BJ (cell line): ENCODE measurements at places on chromosomes 5 and 9. TPM values are rescaled to one million over a fixed set of nuclear protein-coding genes. Genes with fewer than 3 reads are reported as not detected.
A peak's percentile ranks its signal among the peaks of the same experiment; 100 is the strongest.

DNA sequence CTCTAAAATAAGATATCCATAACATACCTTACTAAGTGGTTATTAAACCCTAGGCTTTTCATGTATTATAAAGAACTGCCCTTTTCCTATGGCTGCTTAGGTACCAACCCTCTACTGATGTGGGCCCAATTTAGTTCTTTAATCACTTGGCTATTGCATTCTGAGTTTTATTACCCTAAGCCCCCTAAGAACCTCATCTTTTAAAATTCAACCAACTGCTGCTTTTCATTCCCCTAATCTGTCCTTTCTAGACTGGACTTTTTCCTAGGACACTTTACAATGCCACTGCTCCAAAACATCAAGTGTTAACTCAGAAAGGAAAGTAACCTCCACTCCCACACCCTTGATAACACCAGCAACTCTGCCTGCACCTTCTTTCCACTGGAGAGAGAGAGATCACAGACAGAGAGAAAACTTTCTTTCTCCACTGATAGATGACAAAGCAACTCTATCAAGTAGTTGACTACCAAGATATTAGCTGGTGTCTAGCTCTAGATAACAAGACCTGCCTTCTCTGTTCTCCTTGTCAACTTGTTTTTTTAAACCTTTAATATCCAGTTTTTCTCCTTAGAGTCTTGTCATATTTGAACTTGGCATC is 27.3 kb downstream of the ELL2 start:
- DNase-seq: no peak

DNA sequence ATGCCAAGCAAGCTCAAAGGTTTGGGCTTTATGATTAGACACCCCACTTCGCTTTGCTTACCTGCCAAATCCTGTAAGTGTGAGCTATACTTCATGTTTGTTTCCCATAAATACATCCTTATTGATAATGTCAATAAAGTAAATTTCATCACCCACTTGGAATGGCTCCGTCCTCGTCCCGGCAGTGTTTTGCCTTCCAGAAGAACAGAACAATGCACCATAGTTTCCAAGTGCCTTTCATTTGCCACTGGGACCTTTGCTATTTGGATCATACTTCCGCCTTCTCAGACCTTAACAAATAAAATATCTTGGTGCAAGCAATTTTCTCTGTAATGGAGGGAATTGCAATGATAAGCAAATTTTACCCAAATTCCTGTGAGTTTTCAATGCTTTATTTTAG is 229.3 kb downstream of the PIK3R1 start:
- no peak for DNase-seq

- no peak for DNase-seq
Observed at GRCh38 chr5:67752357-67752708, 463.2 kb upstream of the PIK3R1 start.

- no peak for DNase-seq
Observed at GRCh38 chr9:135247227-135247930, 159.9 kb downstream of the OLFM1 start.

DNA sequence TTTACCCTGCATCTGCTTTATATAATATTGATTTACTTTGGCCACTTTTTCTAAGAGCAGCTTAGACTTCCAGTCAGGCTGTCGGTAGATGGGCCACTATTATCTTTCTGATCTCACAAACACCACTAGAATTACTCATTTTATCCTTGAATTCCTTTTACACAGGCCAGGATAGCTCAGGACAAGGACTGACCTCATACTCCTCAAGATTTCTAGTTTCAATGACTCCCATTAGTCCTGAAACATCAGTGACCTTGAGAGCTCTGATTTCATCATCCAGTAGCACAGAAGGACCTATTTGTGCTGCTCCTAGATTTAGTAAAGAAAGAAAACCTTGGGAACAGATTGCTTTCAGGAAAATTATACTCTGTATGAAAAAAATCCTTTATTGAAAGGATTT is 727.9 kb upstream of the PTPRD start:
- no peak for DNase-seq

DNA sequence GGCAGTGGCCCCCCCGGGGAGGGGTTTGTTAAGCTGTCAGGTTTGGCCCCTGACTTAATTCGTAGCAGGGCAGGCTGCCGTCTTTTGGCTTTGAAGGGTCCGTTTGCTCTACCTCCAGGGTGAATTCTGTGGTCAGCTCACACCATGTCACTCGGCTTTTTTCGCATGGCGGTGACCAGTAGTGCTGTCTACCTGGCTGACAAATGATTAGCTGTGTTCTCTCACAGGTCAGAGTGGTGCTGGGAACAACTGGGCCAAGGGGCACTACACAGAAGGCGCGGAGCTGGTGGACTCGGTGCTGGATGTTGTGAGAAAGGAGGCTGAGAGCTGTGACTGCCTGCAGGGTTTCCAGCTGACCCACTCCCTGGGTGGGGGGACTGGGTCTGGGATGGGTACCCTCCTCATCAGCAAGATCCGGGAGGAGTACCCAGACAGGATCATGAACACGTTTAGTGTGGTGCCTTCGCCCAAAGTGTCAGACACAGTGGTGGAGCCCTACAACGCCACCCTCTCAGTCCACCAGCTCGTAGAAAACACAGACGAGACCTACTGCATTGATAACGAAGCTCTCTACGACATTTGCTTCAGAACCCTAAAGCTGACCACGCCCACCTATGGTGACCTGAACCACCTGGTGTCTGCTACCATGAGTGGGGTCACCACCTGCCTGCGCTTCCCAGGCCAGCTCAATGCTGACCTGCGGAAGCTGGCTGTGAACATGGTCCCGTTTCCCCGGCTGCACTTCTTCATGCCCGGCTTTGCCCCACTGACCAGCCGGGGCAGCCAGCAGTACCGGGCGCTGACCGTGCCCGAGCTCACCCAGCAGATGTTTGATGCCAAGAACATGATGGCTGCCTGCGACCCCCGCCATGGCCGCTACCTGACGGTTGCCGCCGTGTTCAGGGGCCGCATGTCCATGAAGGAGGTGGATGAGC is 1.4 kb downstream of the TUBB4B start:
- no peak for DNase-seq

GRCh38 chr5:171496456-171496855 is 77.0 kb downstream of the FGF18 start:
- no peak for DNase-seq

DNA sequence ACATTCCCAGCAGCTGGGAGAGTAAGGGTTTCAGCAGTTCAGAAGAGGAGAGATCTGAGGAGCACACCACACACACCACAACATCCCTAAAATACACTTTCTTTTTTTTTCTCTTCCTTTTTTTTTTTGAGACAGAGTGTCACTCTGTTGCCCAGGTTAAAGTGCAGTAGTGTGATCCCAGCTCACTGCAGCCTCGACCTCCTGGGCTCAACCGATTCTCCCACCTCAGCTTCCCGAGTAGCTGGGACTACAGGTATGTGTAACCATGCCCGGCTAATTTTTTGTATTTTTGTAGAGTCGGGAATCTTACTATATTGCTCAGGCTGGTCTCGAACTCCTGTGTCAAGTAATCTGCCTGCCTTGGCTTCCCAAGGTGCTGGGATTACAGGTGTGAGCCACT is 9.7 kb upstream of the UBAP1 start:
- DNase-seq: no peak

- no peak for DNase-seq
Observed at GRCh38 chr5:141778683-141779082, 96.7 kb upstream of the ARAP3 start.

GRCh38 chr5:108315829-108316228 is 66.1 kb downstream of the FBXL17 start:
- DNase-seq: no peak

DNA sequence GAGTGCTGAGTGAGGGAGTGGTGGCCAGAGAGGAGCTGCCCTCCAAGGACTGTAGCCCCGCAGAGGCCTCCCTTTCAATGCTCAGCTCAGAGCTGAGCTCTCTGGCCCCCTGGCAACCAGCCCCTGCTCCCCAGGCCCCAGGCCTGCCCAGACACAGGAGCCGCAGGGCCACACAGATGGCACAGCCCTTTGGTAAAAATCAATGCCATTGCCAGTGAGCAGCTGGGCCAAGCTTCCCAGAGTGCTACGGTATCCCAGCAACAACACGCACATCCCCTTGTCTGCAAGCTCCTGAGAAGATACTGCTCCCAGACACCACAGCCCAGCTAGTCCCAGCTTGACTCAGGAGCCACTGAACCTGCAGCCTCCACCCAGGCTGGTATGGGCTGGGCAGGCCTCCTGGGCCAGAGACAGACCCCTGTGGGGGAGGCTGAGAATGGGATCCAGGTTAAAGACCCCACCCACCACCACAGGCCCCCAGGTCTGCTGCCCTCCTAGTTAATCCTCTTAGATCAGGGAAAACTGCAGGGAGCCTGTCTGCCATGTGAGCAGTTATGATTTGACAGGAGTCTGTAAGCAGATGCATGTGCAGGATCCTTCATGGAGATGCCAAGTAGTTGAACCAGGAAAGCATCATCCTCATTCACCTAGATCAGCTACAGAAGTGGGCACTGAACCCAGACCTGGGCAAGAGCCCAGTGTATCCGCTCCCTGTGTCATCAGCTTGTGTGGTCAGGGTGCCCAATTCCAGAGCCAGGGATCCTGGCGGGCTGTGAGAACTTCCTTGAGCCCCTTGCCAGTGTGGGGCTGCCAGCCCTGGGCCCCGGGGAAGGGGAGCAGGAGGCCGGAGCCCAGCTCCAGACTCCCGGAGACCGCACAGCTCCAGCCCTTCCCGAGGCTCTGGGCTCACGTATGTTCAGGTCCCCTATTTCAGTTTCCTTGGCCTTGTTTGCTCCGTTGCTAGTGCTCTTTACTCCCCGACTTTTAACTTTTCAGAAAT is 26.7 kb upstream of the ADAMTS2 start:
- no peak for DNase-seq

GRCh38 chr5:108074626-108075025 is 307.3 kb downstream of the FBXL17 start:
- DNase-seq: no peak

DNA sequence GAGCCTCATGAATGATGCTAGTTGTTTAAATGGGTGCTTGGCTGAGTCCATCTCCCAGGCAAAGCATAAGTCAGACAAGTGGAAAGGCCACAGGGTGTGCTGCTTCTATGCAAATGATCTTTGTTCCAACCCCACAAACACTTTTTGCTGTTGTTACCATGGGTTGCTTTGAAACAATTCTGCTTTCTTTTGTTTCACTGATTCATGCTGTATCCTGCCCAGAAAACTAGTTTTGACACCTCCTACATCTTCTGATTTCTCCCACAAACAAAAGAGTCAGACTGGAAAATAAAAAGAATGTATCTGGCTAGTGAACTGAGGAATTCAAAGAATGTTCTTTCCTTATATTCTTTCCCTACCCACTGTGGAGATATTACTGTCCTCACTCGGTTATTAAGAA is 298.6 kb downstream of the DIRAS2 start:
- peak; percentile 36 for DNase-seq

GRCh38 chr5:81010336-81011169 is 50.4 kb downstream of the RASGRF2 start:
- no peak for DNase-seq

The CNTFR gene
- polyA plus RNA-seq: 0.09 TPM in 1 of 2 replicates, not detected in the other
